Activated CD8-positive, alpha-beta memory T cell treated with anti-CD3 and anti-CD28 coated beads for 24 hours (primary cell): ENCODE measurements at places on chromosomes 3 and 15.

DNA sequence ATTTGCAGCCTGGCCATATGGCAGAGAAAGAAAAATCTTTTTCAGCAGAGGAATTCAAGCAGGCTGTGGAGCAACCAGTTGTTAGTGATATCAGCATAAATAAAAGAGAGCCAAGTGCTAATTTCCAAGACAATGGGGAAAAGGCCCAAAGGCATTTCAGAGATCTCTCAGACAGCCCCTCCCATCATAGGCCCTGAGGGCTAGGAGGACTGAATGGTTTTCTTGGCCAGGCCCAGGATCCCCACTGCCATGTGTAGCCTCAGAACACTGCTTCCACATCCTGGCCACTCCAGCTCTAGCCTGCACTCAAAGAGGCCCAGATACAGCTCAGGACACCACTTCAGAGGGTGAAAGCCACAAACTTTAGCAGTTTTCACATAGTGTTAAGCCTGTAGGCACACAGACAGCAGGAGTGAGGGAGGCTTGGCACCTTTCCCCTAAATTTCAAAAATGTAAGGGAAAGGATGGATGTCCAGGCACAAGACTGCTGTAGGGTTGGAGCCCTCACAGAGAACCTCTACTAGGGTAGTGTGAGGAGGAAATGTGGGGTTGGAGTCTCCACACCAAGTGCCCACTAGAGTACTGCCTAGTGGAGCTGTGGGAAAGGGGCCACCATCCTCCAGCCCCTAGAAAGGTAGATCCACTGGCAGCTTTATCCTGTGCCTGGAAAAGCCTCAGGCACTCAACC, 191.4 kb downstream of the TBL1XR1 start:
- no peak for DNase-seq

GRCh38 chr3:177488740-177489139, 291.5 kb upstream of the TBL1XR1 start:
- no peak for DNase-seq

DNA sequence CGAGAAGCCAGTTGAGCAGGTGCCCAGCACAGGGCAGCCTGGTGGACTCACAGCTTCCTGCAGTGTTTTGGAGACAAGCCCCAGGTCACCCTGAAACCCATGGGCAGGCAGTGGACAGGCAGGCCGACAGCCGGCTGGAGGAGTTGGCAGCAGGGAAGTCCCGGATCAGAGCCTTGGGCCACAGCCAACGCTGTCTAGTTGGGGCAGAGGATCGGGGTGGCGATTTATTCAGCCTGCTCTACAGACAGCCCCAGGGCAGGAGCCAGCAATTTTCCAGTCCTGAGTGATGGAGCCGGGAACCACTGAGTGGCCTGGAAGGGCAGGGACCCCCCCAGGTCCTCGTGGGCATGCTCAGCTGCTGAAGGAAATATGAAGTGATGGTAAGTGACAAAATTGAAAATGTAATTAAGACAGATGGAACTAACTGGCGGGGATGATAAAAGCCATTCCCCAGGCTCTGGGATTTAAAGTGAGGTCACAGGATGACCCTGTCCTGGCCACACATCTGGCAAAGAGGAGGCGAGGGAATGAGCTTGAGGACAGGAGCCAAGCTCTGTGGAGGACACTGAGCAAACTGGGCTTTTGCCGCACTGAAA, 34.4 kb upstream of the TBC1D21 start:
- no peak for DNase-seq

DNA sequence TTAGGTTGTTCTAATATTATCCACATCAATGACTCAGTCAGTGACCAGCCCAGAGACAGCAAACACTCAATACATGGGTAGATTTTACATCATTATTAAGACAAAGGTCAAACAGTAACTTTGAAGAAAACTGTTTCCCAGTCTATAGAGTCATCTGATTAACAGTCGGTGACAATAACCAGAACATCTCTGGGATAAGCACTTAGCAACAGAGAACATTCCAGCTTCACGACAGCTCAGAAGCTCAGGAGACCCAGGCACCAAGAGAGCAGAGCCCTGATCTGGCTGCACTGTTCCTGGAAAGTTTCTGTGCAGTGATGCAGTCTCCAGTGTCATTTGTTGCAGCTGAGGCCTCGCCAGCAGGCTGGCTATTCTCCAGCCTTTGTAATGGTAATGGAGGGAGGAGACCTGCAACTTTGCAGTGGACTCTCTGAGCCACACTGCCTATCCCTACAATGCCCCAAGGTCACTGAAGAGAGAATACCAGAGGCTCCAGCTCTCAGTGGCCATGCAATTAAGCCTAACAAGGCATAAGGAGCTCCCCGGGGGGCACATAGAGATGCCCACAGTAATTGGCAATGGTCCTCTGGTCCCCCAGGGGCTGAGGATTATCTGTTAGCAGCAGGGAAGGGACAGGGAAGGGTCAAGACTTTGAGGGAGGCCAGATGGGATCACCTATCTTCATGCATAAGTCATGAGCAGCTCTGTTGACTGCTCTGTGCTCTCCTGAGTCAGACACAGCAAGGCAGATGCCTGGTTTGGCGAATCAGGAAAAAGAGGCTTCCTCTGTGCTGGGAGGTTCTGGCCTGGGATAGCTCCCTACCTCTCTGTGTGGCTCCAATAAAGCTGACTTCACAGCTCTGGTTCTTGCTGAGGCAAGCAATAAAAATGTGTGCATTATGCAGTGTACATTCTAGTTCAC, 163.6 kb downstream of the CTNNB1 start:
- no peak for DNase-seq

- no peak for DNase-seq
Measured at GRCh38 chr3:43915546-43915945, 224.8 kb downstream of the ABHD5 start.

DNA sequence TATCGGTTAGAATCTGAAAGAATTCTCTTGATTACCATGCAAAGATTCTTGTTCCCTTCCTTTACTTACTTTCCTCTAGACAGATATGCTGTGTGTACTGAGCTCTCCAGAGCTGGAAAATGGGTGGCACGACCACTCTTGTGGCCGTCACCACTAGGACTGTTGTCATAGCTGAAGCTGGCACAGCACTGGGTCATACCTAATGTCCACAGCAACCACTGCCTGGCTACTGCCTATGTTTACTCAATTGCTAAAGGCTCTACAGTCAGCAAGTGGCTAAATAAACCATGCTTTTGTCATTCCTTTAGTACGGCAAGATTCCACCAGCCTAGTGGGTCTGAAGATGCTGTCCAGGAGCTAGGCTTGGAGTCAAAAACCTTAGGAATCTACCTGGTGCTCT, 1643.0 kb downstream of the OTOL1 start:
- DNase-seq = no peak

DNA sequence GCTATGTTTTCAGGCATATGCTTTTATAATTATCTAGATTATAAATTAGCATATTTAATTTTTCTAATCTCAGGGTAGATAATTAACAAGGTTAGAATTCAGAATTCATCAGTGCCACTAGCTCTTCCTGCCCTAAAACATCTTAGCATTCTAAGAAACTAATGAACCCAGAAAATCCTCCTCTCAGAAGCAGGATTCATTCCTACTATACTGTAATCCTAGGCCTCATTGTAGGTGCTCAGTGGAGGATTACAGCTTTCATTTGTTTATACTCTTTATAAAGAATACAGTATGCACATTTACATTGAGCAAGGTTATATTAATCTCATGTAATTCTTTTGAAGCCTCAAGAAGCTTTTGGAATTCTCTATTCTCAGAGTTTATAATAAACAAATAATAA, 20.9 kb downstream of the ACAD11 start:
- no peak for DNase-seq

DNA sequence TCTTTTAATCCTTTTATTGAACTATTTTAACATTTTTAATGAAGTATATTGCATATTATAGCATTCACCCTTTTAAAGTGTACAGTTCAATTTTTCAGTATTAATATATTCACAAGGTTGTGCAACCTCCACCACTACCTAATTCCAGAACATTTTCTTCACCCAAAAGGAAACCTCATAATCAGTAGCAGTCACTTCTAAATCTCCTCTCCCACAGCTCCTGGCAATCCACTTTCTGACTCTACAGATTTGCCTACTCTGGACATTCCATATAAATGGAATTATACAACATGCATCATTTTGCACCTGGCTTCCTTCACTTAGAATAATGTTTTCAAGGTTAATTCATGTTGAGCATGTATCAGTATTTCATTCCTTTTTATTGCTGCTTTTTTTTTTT, 55.0 kb upstream of the HRH1 start:
- DNase-seq = no peak

- no peak for DNase-seq
Measured at GRCh38 chr3:9785602-9786001, 6.7 kb downstream of the TADA3 start.

DNA sequence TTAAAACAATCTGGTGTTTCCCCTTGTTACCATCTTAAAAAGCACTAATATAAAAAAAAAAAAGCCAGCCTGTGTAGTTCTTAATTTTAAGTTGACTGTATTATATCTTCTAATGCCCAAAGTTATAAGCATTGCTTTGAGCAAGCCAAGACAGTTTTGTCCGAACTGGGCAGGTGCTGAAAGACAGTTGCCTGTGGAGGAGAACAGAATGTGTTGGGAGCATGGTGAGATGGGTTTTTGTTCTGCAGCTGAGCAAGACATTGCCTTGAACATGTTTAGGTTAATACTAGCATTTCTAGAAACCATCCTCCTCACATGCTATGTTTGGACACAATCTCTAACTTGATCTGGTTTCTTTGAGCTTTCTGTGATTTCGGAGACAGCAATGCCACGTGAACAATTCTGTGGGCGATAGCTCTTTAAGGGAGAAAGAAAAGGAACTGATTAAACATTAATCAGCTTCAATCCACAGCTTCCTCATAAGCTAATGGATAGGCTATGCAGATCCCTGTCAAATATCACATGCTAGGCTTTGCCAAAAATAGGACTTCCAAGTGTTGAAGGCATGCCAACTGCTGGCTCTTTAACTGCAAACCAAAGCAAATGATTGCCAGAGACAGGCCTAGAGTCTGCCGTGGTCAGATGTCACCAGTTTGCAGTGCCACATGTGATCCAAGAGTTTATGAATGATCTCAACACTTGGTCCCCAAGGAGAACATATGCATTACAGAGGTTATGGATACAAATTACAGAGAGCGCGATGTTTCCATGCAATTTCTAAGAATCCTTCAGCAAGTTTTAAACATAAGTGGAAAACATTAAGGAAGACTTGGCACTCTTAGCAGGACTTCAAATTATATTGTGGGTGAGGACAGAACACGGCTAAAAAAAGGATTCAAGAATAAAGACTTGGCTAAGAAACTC, 428.1 kb downstream of the ROBO2 start:
- DNase-seq = no peak

DNA sequence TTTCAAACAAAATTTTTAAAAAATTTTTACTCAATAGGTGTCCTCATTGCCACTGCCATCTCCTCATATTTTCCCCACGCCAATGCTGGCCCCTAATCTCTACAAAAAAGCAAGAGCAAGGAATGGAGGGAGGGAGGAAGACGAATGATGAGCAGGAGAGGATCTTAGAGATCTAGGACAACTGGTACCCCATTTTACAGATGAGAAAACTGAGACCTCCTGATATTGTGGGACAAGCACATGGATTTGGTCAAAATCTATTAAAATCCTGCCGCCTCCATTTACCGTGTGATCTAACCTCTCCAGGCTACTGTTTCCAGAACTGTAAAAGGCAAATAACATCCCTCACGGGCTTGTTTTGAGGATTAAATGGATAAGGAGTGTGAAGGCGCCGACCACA, 4.6 kb downstream of the HEG1 start:
- DNase-seq = no peak

DNA sequence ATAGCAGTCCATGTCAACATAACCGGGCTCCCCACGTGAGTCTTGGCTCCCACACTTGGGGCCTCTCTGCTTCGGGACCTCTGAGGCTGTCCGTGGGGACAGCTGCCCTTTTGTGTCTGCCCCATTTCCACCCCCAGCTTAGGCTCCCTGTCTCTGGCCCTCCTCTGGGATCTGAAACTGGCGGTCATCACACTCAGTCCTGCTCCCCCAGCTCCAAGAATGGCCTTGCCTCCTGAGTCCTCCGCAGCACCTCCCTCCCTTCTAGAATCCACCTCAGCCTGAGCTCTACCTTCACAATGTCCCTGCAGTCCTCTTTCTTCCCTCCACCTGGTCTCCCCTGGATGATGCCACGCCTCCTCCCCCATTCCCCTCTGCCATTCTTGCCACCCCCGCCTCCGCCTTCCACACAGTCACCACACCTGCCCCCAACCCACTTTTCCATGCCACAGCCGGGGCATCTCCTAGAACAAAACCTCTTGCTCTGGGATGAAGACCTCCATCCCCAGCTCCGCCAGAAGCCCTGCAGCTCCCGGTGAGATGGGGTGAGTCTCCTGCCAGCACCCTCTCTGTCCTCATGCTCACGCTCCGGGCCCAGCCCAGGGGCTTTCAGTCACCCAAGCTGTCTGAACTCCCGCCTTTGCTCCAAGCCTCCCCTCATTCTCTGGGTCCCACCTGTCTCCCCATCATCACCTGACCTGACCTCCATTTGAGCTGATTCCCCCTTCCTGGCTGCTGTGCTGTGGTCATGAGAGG, 7.0 kb upstream of the ZXDC start:
- no peak for DNase-seq

GRCh38 chr3:169581633-169582032, 81.9 kb downstream of the MECOM start:
- DNase-seq = no peak

GRCh38 chr3:50322386-50323091, at the start of gene HYAL2:
HYAL2 (minus strand) TSS chr3:50322745; CDS start chr3:50320489, 2,256 bp downstream.
- DNase-seq = no peak

DNA sequence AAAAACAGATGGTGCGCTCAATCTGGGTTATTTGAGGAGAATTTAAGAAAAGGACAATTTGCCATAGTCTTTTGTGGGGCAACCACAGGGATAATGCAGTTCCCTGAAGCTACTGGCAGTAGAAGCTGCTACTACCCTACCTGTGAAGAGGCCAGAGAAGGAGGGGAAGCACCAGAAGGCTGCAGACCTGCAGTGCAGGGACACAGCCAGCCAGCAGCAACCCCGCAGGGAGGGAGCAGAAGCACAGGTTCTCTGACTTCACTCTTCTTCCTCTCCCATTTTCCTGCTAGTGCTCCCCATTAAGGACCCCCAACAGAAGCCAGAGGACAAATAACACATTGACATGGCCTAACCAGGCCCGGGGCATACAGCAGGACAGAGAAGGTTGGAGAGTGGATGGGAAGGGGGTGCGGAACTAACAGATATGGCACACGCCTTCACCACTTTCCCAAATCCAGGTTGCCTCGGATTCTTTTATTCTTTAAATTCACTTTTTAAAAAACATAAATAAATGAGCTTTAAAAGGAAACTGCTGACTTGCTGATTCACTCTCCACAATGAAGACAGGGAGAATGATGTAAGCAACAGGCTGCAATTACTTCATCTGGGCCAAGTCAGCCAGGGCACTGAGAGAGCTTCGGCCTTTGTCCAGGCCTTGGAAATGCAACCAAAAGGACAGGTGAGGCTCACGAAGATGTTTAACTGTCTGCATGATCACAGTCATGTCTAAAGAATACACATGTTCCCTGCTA, 30.1 kb downstream of the POPDC2 start:
- peak; percentile 48 for DNase-seq

- no peak for DNase-seq
Measured at GRCh38 chr3:117629505-117629904, 919.9 kb downstream of the TUSC7 start.
